Activated CD4-positive, CD25-positive, alpha-beta regulatory T cell treated with anti-CD3 and anti-CD28 coated beads, Interleukin-2, amount 50 U/mL, for 24 hours (primary cell): ENCODE measurements at places on chromosomes 6 and 20.

DNA sequence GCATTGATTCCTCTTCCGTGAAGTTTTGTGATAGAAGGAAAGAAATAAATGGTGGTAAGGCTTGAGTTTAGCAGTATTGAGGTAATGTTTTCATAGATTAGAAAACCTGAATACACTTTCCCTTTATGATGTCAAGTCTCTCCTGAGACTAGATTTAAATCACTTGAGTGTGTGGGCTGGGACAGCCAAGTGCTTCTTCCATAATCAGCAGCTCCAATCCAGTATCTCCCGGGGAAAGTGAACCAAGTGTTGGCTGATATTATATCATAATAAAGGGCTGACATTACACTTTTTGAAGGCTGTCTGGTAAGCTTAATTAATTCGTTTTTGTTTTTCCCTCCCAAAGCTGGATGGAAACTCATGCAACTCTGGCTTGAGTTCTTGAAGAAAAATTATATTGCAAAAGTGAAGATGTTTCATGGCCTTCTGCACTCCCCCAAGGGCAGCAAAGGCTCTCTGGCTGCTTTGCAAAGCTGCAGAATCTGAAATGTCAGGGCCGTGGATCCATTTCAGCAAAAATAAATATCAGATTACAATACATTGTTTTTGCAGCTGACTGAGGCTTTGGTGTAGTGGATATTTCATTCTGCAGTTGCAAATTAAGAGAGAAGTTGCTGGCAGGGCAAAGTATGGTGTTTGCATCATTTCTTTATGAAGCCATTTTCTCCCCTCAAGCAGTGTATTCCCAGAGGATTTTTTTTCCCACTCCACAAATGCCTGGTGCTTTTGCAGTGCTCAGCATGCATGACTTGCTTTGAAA, 101.2 kb downstream of the MKKS start:
- ATAC-seq = no peak

- no peak for ATAC-seq
These were observed 41.0 kb upstream of the SRSF6 start for GRCh38 chr20:43416591-43417228.

GRCh38 chr6:37289931-37290330, 32.0 kb upstream of the TMEM217 start:
- ATAC-seq = peak; percentile 51

DNA sequence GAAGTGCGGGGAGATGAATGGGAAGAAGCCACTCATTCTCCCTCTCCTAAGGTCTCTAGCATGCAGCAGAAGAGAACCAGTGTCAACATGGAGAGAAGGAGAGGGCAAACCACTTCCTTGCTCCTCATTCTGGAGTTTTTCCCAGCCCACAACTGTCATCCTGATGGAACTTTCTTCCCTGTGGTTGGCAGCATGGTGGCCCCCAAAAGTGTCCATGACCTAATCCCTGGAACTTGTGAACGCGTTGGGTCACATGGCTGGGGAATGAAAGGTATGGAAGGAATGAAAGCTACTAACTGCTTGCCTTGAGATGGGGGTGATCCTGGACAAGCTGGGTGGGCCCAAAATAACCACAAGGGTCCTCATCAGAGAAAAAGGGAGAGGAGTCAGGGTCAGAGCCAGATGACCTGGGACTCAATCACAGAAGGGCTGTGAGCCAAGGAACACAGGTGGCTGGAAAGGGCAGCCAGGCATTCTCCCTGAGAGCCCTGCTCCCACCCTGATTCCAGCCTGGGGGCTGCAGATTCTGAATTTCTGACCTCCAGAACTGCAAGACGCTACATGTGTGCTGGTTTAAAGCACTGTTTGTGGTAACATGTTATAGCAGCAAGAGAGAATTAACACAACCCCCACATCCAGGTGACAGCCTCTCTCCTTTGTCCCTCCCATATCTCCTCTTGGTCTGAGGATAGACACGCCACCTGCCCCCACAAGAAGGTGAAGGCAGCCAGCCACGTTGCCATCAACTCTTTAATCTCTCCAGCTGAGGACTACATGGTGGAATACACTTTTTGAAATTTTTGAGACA, 63.2 kb downstream of the PYGB start:
- no peak for ATAC-seq

DNA sequence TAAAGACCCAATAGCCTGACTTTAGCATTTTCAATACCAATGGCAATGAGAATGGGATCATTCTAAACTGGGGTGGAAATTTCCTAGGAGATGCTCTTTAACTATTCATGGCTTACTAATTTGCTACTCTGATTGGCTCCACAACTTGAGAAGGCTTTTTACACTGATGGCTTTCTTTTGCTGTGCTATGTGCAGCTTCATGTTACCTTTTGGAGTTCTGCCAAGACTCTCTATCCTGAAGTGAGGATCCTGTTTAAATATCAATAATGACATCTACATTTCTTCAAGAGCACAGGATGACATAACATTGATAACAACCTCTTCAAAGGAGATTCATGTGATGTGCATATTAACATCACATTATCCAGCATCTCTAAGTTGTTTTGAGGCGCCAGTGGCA, 43.4 kb upstream of the SIRPG start:
- ATAC-seq = no peak

GRCh38 chr6:157571269-157571668, 190.3 kb downstream of the ZDHHC14 start:
- ATAC-seq = no peak

- no peak for ATAC-seq
These were observed 508.1 kb downstream of the EPHA7 start for GRCh38 chr6:92911301-92911700.

GRCh38 chr6:6893701-6894100, 214.1 kb upstream of the RREB1 start:
- no peak for ATAC-seq

GRCh38 chr6:51015394-51015793, 196.7 kb downstream of the TFAP2B start:
- ATAC-seq = no peak

DNA sequence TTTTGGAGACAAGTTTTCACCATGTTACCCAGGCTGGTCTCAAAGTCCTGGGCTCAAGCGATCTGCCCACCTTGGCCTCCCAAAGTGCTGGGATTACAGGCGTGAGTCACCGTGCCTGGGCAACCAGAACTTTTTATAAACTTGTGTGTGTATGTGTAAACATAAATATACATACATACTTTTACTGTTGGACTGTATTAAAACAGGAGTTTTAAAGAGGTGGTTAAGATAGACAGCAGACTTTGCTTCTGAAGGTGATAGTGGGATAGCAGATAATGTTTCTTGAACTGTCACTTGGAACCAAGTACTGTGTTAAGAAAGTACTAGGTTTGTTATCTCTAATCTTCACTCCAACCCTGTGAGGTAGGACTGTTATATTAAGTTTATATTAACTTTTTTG, 28.6 kb upstream of the MAPK13 start:
- ATAC-seq = no peak

DNA sequence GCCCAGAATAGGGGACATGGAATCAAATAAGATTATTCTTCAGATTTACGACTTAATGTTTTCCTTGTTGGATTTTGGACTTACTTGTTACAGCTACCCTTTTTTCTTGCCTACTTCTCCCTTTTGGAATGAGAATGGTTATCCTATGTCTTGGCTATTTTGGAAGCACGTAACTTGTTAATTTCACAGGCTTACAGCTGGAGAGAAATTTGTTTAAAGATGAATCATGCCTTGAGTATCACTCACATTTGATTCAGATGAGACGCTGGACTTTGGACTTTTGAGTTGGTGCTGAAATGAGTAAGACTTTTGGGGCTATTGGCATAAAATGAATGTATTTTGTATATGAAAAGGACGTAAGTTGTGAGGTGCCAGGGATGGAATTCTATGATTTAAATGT, 83.3 kb downstream of the SMPDL3A start:
- ATAC-seq = no peak

- ATAC-seq = no peak
These were observed 3.0 kb upstream of the GCM1 start for GRCh38 chr6:53151676-53152075.

- ATAC-seq = no peak
These were observed 71.2 kb downstream of the ME1 start for GRCh38 chr6:83359638-83360037.

- no peak for ATAC-seq
These were observed 7.8 kb downstream of the PAK5 start for GRCh38 chr20:9831032-9831431.

DNA sequence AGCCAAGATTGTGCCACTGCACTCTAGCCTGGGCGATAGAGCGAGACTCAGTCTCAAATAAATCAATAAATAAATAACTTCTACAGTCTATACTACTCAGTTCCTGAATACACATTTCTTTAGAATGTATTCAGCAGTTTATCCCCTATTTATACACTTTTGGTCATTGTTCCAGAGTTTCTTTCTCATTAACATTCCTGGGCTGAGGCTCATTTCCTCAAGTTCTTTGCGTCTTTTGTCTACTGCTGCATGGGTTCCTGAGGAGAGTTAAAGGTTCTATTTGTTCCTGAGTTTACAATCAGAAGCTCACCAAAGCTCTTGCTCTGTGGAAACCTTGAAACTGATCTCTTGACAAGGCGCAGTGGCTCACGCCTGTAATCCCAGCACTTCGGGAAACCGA, 37.7 kb upstream of the SASH1 start:
- no peak for ATAC-seq

DNA sequence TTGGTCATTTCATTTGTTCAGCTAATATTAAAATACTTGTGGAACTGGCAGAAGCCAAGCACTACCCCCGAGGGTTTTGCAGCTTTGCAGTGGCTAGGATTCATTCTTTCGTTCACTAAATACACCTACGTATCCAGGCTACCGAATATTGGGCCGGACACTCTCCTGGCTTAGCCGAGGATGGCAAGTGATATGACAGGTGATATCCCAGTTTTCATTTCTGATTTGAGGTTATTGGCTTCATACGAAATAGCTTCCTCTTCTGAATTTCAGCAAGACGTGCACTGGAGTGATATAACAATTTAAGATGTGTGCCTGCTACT, 536 bp upstream of the MTFR2 start:
- ATAC-seq = no peak

DNA sequence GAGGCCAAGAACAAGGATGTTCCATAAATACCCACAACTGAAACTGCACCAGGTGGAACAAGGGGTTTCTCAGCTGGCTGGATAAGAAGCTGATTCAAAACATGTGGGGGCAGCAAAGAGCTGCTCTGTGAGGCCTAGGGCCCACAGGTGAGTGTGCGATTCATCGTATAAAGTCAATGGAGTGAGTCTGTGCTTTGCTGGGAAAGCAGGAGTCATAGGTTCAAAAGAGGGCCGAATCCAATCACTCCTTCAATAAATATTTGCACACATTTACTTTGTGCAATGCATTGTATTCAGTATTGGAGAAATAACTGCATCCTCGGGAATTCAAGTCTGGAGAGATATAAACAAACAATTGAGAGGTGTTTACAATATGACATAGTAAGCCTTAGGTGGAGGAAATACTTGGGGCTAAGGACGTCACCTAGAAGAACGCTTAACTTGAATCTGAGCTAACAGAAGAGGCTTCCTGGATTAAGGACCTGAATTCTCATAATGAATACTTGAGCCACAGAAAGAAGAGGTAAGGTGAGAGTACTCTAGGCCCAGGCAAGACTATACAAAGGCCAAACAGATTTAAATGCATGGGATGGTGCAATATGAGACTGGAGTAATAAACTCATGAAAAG, 83.7 kb upstream of the TMEM30A start:
- ATAC-seq = no peak

DNA sequence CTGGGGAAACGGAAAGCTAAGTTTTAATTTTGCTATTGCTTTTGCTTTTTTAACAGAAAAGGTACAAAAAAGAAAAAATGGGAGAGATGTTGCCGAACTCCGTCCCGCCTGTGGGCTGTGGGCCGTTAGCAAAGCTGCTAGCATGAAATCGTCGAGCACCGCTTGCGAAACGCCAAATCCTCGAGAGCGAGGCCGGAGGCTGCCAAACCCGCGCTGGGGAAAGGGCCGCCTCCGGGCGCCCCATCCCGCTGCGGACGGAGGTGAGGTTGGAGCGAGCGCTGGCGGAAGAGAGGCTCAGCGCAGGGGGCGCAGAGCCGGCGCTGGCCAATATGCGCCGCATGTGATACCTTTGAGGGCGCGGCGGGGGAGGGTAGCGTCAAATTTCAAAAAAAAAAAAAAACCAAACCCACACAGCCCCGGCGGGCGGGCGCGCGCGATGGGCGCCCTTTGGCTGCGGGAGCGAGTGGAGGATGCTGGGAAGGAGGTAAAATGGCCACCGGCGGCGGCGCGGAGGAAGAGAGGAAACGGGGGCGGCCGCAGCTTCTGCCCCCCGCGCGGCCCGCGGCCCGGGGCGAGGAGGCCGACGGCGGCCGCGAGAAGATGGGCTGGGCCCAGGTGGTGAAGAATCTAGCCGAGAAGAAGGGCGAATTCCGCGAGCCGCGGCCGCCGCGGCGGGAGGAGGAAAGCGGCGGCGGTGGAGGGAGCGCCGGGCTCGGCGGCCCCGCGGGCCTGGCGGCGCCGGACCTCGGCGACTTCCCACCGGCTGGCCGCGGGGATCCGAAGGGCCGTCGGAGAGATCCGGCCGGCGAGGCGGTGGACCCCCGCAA, at the start of gene ZCCHC3:
Gene ZCCHC3 (plus strand): TSS at position 473 of the 827 bp plus-strand sequence. CDS start 17 bp downstream, at position 490.
- ATAC-seq = peak; percentile 89

GRCh38 chr20:3459881-3460307, 10.9 kb upstream of the ATRN start:
- ATAC-seq = no peak

- no peak for ATAC-seq
These were observed 135.0 kb upstream of the MAN1A1 start for GRCh38 chr6:119484598-119484997.
